ENCODE measurements at places on chromosomes 7 and 10.

DNA sequence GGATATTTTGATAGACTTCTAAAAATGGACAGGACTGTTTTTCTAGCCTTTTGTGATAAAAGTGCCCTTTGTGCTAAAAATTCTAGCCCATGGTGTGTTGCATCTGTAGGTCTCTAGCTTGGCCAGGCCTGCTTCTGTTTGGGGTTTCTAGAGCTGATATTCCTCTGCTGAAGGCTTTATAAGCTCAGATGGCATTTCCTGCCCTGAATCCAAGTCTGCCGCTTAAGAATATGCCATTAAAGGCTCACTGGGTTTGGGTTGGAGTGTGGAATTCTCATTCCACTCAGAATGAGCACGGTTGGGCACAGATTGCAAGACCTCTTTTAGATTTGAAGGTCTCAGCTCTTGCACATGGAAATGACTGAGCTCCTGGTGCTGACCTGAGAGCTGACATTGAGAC, 49.4 kb upstream of the IGFBP3 start:
- DNase-seq = no peak

- peak; percentile 71 for DNase-seq
Measured at GRCh38 chr7:76310102-76310957, 7.9 kb downstream of the HSPB1 start.

- no peak for DNase-seq
Measured at GRCh38 chr7:37751096-37751495, 67.5 kb downstream of the GPR141 start.

DNA sequence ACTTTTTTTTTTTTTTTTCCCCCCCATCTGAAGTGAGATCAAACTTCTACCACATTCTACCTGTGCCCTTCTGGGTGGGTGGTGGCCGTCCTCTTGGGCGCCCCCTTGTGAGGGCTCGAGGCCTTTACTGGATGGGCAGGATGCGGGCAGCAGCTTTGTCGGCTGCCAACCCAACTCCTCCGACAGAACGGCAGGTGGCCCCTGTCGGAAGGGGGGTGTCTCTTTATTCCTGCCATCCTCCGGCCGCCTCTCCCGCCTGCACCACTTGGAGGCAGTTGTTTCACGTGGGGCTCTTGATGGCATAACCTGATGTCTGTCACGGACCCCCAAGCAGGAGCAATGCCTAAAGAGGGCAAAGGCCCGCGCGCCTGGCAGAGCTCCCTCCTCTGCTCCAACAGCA, 31.0 kb downstream of the AMZ1 start:
- DNase-seq = no peak

DNA sequence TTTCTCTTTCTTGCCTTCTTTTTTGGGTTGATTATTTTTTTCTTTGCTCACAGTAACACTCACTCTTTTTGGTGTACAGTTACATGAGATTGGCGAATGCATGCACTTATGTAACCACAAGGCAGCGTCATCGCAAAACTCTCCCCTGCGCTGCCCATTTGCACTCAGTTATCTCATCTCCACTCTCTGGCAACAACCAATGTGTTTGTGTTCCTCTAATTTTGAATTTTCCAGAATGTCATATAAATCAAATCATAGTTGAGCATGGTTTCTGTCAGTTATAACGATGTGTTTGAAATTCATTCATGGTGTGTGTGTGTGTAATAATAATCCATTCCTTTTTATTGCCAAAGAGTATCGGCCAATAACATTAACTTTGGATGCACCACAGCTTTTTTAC, 23.0 kb upstream of the IGFBP3 start:
- peak; percentile 1 for DNase-seq

DNA sequence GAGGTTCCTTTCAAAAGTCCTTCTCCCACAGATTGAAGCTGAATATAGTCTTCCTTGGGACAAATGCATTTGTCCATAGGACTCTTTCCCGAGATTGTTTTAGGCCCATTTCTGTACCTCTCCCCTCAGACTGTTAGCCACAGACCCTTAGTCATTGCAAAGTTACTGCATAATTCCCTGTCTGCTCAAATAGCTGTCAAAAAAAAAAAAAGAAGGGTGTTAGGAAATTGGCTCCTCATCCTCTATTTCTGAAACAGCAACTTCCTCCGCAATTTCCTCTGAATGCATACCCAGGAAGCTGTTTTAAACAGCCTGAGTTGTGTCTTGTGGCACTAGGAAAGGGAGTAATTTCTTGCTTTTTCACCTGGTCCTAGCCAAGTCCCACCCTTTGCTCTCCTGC, 5.4 kb downstream of the LRRC4 start:
- no peak for DNase-seq

GRCh38 chr10:26647602-26648244, 49.8 kb upstream of the PDSS1 start:
- no peak for DNase-seq

- DNase-seq = no peak
Measured at GRCh38 chr10:75110006-75110632, 1.3 kb upstream of the SAMD8 start.

- DNase-seq = peak; percentile 52
Measured at GRCh38 chr10:61837755-61838171, 63.7 kb upstream of the ARID5B start.

DNA sequence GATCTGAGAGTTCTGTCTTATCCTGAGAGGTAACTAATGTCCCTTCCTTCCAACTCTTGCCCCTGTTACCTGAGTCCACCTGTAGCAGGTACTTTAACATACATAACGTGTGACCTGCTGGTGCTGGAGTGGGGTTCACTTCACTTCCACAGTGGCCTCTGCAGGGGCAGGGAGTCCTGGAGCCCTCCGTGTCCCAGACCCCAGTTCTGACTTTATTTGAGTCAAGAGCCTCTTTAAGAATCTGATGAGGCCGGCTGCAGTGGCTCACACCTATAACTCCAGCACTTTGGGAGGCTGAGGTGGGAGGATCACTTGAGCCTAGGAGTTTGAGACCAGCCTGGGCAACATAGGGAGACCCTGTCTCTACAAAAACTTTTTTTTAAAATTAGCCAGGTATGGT, 117.0 kb upstream of the RET start:
- DNase-seq = no peak

Measured in eye (tissue), 1 donor.